ENCODE measurements at places on chromosomes 2 and 18. TPM values are rescaled to one million over a fixed set of nuclear protein-coding genes. Genes with fewer than 3 reads are reported as not detected.

SERPINB3 gene
- total RNA-seq = not detected

OTOS gene
- not detected for total RNA-seq

DNAJC5G gene
- total RNA-seq = not detected

DCDC2C gene
- total RNA-seq = not detected

TMEM178A gene
- 5.7 TPM for total RNA-seq

DPYSL5 gene
- total RNA-seq = not detected

ANKRD62 gene
- not detected for total RNA-seq

SPC25 gene
- 2.1 TPM for total RNA-seq

ABCG5 gene
- total RNA-seq = not detected

IL18RAP gene
- total RNA-seq = under 0.01 TPM

NT5C1B gene
- total RNA-seq = not detected

STARD6 gene
- total RNA-seq = not detected

ICA1L gene
- total RNA-seq = 5.4 TPM

CRYGD gene
- total RNA-seq = not detected

CD207 gene
- total RNA-seq = not detected

LRP2 gene
- not detected for total RNA-seq

C2orf81 gene
- 0.49 TPM for total RNA-seq

R3HDM1 gene
- total RNA-seq = 10.0 TPM

CFAP221 gene
- total RNA-seq = not detected

GALNT5 gene
- 4.2 TPM for total RNA-seq

TTR gene
- not detected for total RNA-seq

SIX3 gene
- total RNA-seq = not detected

PCBP1 gene
- total RNA-seq = 94.4 TPM

G6PC2 gene
- not detected for total RNA-seq

CROCC2 gene
- total RNA-seq = not detected

SLC16A14 gene
- total RNA-seq = 0.49 TPM

Data from cardiac atrium fibroblast (primary cell).